Activated CD8-positive, alpha-beta T cell treated with anti-CD3 and anti-CD28 coated beads, Interleukin-2, amount 10 ng/mL, durations not matched to agents 7 days and 5 days (primary cell): ENCODE measurements at places on chromosomes 5 and 9. TPM values are rescaled to one million over a fixed set of nuclear protein-coding genes. Genes with fewer than 3 reads are reported as not detected.

DNA sequence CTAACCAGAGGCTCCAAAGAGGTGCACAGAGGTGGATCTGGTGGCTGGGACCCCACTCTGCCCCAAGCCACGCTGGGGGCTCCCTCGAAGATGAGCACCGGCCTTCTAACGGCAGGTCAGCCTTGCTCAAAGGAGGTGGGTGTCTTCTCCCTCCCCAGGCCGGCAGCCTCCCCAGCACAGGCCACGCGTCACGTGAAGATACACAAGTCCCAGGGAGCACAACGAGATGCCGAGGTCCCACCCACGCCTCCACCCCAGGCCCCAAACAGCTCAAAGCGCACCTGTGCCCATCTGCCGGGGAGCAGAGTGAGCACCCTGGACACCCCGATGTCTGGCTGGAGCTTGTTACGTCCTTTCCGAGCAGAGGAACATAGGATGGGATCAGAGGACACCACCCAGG, 12.1 kb downstream of the PNPLA7 start:
- peak overlapping the region; percentile 93 for H3K27ac ChIP-seq
- H3K36me3 ChIP-seq, result peaks cover 21% of the 10 kb centered on the region
- H3K4me3 ChIP-seq, result no peak overlapping the region

GRCh38 chr9:1055166-1055565, 5.0 kb downstream of the DMRT2 start:
- peaks cover 9% of the 10 kb centered on the region for H3K4me1 ChIP-seq
- H3K4me3 ChIP-seq, result no peak overlapping the region
- H3K27ac ChIP-seq, result no peak overlapping the region

DNA sequence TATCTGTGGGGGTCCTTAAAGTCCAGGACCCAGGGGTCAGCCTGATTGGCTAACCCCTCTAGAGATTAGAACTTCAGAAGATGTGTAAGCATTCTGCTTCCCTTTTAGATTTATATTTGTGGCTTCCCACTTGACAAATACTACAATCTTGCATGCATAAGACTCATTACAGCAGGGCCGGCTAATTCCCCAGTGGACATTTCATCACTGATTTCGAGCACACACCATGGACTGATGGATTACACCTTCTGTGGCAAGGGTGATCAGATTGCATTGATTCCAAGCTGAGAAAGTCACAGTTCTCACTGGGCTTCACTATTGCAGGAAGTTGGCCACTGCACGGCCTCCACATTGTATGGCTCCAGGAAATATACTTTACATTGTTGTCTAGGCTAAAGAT, 65.8 kb upstream of the DAPK1 start:
- no peak overlapping the region for H3K4me3 ChIP-seq
- DNase-seq, result no peak
- H3K36me3 ChIP-seq, result no peaks in the 10 kb centered on the region
- no peaks in the 10 kb centered on the region for H3K27me3 ChIP-seq

- DNase-seq, result no peak
- H3K27me3 ChIP-seq, result no peaks in the 10 kb centered on the region
- no peak overlapping the region for H3K4me3 ChIP-seq
- H3K27ac ChIP-seq, result no peak overlapping the region
- no peaks in the 10 kb centered on the region for H3K4me1 ChIP-seq
Observed at GRCh38 chr9:75002422-75003023, 25.6 kb downstream of the CARNMT1 start.

- no peaks in the 10 kb centered on the region for H3K4me1 ChIP-seq
- no peak overlapping the region for H3K4me3 ChIP-seq
- DNase-seq, result no peak
- no peak overlapping the region for H3K27ac ChIP-seq
- no peaks in the 10 kb centered on the region for H3K27me3 ChIP-seq
- no peaks in the 10 kb centered on the region for H3K36me3 ChIP-seq
Observed at GRCh38 chr5:27396998-27397397, 358.6 kb upstream of the CDH9 start.

DNA sequence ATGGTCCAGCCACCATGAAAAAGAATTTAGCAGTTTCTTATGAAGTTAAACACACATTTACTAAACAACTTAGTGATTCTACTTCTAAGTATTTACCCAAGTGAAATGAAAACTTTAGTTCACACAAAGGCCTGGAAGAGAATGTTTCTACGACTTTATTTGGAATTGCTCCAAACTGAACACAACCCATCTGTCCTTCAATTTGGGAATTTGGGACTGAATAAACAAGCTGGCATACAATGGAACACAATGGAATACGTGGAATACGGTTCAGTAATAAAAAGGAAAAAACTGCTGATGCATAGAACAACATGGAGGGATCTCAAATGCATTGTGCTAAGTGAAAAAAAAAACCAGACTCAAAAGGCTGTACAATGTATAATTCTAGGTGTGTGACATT, 44.6 kb upstream of the BASP1 start:
- H3K27me3 ChIP-seq, result no peaks in the 10 kb centered on the region
- no peak for DNase-seq
- no peak overlapping the region for H3K4me3 ChIP-seq
- H3K27ac ChIP-seq, result no peak overlapping the region

- no peak overlapping the region for H3K27ac ChIP-seq
- DNase-seq, result no peak
- peaks cover 2% of the 10 kb centered on the region for H3K4me1 ChIP-seq
- H3K27me3 ChIP-seq, result peaks cover 32% of the 10 kb centered on the region
- no peak overlapping the region for H3K4me3 ChIP-seq
Observed at GRCh38 chr9:110578575-110579033, 937 bp downstream of the SVEP1 start.

DNA sequence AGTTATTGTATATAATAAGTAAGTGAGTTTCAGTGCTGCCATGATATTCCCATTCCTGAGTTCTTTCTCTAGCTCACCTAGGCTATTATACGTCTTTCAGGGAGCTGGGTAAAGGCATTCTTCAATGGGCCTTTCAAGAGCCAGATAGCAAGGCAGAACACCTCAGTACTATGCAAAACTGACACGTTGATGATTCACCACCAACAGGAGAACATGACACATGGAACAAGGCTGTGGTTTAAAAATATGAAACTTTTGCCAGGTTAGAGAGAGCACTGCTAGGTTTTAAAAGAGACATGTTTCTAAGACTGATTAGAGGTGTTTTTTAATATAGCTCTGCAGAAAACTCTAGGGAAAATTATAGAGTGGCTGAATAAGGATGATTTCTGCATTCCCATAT, 95.9 kb downstream of the UGCG start:
- no peaks in the 10 kb centered on the region for H3K27me3 ChIP-seq
- H3K27ac ChIP-seq, result no peak overlapping the region
- peaks cover 3% of the 10 kb centered on the region for H3K36me3 ChIP-seq
- peak; percentile 55 for DNase-seq
- peaks cover 36% of the 10 kb centered on the region for H3K4me1 ChIP-seq
- no peak overlapping the region for H3K4me3 ChIP-seq

NPR2 gene
- 10.8 TPM for total RNA-seq

C8G gene
- total RNA-seq, result 1.4 TPM

TAF11L14 gene
- total RNA-seq, result not detected
